ENCODE measurements at places on chromosomes 16 and 17. TPM values are rescaled to one million over a fixed set of nuclear protein-coding genes. Genes with fewer than 3 reads are reported as not detected.

GRCh38 chr17:12947047-12947446 lies 70.8 kb downstream of the ELAC2 start:
- DNase-seq, result no peak

GRCh38 chr16:46899443-46900143 lies 15.4 kb downstream of the GPT2 start:
- no peak for DNase-seq

DNA sequence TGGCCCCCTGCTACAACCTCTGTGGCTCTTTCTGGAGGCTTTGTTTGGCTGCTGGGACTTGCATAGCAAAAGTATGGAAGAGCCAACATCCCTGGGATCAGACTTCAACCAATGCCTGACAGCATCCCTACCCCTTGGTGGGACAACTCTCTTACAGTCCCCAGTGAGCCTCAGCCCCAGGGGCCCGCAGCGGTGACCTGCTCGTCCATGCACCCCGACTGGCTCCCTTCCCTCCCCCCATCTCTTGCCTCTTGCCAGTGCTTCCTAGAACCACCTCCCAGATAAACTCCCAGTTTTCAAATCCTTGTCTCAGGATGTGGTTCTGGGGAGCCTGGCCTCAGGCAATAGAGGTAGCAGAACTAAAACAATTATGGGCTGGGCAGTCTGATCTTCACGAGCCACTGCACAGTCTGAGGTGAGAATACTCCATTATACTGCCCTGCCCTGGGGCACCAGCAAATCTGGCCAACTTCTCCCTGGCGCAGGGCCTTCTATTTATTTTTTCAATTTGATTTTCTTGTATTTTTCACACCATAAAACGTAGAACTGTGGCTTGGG lies 86.6 kb upstream of the BRD7 start:
- no peak for DNase-seq

ABCA6 gene
- 73.2 TPM for total RNA-seq

GRCh38 chr16:9340526-9341256 lies 249.2 kb downstream of the HAPSTR1 start:
- DNase-seq, result no peak

PIPOX gene
- total RNA-seq, result 1.7 TPM

DNA sequence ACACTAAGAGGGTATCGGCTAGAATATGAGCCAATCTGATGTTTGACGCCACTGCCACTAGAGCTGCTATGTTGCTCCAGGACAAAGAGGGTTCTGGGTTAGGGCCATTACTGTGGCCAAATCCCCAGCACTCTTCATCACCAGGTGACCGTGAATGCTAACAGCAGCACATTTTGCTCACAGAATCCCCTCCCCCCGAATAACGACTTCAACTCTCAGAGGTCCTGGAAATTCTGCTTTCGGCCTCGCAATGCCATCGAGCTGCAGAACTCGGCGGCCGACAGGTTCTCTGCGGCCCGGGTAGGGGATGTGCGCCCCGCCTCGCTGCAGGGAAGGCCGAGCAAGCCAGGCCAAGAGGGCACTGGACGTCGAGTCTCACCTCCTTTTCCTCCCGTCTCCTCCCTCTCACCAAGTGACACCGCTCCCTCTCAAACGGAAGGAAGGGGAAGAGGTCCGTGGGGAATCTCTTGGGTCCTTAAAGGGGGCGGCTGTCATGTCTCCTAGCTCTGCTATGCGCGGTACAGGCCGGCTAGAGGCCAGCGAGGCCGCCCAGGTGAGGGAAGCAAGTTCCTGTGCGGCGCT lies 31.9 kb downstream of the CDK5R1 start:
- no peak for DNase-seq

DNA sequence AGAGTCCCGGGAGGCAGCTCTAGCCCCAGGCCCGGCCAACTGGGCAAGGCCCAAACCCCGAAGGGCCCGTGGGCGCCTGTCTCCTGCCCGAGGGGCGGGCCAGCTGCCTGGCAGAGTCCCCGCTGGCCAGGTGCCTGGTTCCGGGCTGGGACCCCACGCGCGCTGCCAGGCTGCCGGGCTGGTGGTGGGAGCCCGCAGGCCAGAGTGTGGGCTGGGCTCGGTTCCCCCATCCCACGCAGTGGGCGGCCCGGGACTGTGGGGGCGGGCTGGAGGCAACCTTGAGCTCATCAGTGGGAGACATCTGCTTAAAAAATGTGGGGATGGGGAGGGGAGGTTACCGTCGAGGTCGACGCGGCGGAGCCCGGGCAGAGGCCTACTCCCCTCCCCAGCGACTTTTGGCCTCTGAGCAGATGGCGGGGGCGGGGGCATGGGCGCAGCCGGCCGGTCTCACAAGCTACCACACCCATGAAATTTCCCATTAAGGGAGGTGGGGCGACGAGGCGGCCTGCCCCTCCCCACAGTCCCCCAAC lies 176.4 kb upstream of the GSE1 start:
- no peak for DNase-seq

DNA sequence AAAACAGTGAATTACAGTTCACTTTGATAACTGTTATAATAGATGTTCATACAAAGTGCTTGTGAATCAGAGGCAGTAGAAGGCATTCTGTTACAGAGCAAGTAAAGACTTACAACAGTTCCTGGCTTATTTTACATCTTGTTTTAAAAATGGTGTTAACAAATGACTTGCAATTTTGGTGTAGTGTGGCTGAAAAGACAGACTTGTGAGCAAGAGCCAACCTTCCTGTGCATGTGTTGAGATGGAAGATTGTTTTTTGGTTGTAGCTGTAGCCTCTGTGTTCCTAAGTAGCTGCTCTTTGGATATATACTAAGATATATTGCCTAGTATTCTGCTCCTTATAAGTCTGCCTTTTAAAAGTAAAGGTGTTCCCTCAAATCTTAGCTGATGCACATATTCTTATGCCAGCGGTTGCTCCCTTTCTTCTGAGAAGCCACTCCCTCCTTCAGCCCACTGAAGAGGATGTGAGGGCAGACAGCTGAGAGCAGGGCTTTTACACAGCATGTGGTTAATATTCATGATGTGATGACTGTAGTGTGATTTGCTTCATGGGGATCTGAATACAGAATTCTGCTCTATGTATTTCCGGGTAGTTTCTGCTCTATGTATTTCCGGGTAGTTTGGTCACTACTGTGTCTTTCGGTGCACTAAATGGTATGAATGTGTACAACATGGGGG lies 182.3 kb downstream of the PHKB start:
- DNase-seq, result no peak

CTRB2 gene
- total RNA-seq, result not detected

RAP1GAP2 gene
- 22.6 TPM for total RNA-seq

GRCh38 chr17:64252831-64253230 lies 10.2 kb downstream of the TEX2 start:
- no peak for DNase-seq

- no peak for DNase-seq
Measured at GRCh38 chr16:586047-586644, 3.7 kb upstream of the RAB40C start.

GRCh38 chr17:42249681-42250446 lies 26.3 kb downstream of the STAT5B start:
- DNase-seq, result no peak

GRCh38 chr16:85485379-85485778 lies 127.7 kb upstream of the GSE1 start:
- no peak for DNase-seq

MYH2 gene
- not detected for total RNA-seq

PIRT gene
- total RNA-seq, result 6.4 TPM

- no peak for DNase-seq
Measured at GRCh38 chr16:59168461-59169114, 434.5 kb upstream of the GOT2 start.

DNA sequence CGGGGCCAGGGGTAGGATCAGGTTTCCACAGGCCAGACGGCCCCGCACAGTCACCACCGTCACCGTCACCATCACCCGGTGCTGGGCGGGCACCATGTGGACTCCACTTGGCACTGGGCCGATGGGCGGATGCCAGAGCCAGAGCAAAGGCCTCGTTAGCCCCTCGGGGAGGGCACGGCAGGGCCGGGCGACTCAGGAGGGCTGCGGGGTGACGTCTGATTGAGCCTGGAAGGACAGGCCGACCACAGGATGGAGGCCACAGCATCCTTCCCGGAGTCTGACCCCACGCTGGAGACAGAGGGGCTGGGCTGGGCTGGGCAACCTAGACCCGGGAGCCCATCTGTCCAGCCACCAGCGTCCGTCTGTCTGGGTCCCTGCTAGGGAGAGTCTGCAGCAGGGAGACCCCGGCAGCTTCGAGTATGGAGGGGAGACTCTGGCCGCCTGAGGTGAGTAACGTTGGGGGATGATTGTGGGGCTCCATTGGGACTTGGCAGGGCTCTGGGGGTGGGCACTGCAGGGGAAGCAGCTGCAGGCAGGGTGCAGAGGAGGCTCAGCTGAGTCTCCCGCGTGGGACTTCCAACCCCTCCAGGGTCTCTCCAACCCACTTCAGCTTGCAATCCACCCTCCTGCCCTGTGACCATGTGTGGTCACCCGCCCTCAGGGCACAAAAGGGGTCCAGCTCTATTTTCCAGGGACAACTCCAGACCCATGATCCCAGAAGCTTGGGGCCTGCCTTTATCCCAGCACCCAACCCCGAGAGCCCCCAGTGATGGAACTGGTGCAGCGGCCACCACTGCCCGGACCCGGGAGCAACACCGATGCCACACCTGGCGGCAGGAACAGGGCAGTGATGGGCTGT lies 22.6 kb downstream of the SLC25A10 start:
- no peak for DNase-seq

CLDN9 gene
- not detected for total RNA-seq
